ENCODE measurements at places on chromosomes 4 and X. TPM values are rescaled to one million over a fixed set of nuclear protein-coding genes. Genes with fewer than 3 reads are reported as not detected.

Gene METTL14
- total RNA-seq: 50.0 TPM

Gene PSAPL1
- total RNA-seq: not detected

Gene ASB9
- not detected for total RNA-seq

Gene FMR1
- total RNA-seq: 30.4 TPM

Gene CFAP47
- total RNA-seq: not detected

- no peak for DNase-seq
Measured at GRCh38 chr4:111281219-111281618, 658.3 kb upstream of the PITX2 start.

DNA sequence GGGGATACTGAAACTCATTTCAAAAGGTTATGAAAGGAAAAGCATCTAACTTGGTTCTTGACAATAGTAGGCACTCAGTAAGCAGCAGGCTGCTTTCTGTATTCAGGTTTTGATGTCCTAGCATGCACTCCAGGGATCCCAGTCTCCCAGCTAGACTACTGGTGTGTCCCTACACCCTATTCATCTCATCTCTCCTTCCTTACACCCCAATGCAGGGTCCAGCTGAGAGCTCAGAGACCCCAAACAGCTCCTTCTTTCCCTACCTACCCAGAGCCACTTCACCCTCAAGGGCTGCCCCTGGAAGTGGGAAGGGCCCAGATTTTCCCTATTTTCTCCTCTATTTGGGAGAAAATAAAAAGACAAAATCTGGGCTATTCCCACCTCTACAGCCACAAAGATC is 1.6 kb upstream of the EFNB1 start:
- no peak for DNase-seq

DNA sequence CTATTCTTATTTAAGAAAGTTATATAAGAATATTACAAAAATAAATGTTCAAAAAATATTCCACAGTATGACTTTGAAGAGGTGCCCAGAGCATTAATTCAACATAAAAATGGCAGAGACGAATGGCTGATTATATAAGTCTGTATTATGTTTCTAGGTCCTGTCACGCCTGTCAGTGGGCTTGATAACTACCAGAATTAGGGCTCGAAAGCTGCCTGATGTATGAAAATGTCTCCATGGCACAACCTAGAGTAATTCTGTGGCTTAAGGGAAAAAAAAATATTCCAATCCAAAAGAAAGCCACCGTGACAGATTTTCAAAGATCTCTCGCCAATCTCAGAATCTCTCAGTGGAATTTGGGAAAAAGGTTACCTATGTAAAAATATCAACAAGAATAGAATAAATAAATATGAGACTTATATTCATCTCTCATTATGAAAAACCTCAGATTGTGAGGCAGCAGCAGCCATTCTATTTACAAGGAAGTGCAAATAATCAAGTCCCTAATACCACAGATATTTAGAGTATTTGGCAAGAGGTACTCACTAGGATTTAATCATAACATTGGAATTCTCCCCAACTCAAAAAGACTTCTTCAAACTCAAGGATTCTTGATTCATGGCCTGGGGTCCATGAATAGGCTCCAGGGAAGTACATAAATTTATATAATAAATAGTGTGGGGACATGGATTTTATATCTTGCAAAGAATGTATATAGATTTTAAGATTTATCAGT is 489.1 kb upstream of the INTU start:
- no peak for DNase-seq

GRCh38 chr4:78293348-78293747 is 236.2 kb downstream of the FRAS1 start:
- no peak for DNase-seq

- DNase-seq: no peak
Measured at GRCh38 chrX:129784371-129784770, 4.6 kb downstream of the SASH3 start.

DNA sequence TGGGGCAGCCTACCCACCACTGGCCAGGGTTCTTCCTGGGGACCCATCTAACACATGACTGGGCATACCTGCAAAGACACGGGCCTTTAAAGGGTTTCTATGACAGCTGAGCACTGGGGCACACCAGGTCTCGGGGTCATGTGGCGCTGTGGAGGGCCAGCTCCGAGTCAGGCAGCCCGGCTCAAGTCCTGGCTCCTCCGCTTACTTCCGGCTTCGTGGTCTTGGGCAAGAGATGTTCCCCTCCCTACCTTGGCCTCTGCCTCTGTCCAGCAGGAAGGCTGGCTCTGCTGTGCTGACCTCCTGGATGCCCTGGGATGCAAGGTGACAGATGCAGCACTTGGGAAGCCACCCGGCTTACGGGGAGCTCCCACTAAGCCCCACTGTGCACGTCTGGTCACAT is 37.6 kb downstream of the HTRA3 start:
- no peak for DNase-seq

- no peak for DNase-seq
Measured at GRCh38 chr4:97498875-97499274, 644.4 kb downstream of the STPG2 start.

- no peak for DNase-seq
Measured at GRCh38 chr4:107854356-107855022, 29.8 kb downstream of the SGMS2 start.

DNA sequence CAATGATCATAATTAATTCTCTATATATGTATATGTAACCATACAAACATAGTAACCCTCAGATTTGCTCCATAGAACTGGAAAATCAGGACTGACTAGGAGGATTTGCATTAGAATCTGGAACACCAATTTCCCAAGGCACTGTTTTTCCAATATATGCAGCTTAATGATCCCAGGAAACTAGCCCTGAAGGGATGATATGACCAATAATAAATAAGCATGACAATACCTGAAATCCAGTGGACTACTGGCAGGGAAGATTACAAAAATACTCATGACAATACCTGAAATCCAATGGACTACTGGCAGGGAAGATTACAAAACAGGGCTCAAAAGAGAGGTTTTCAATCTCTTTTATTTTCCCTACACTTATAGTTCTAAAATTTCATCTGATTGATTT is 98.4 kb downstream of the PCDH7 start:
- no peak for DNase-seq

GRCh38 chr4:158825433-158826036 is 56.7 kb downstream of the FNIP2 start:
- no peak for DNase-seq

- DNase-seq: no peak
Measured at GRCh38 chrX:36581030-36581429, 427.1 kb upstream of the FAM47C start.

DNA sequence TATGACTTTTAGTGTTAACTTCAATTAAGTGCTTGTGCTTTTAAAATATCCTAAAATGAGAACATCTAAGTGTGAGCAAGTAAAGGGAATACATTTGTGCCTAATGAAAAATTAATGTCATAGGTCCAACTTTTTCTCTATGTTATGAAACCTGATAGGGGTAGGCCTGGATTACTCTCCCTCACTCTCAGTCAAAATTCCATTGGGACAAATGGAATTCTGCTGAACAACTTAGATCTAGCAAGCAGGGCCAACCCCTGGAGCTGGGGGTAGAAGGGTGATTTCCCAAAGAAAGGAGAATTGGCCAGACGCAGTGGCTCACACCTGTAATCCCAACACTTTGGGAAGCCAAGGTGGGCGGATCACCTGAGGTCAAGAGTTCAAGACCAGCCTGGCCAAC is 67.4 kb downstream of the EDNRA start:
- no peak for DNase-seq

- no peak for DNase-seq
Measured at GRCh38 chrX:39599339-39599738, 498.4 kb downstream of the BCOR start.

DNA sequence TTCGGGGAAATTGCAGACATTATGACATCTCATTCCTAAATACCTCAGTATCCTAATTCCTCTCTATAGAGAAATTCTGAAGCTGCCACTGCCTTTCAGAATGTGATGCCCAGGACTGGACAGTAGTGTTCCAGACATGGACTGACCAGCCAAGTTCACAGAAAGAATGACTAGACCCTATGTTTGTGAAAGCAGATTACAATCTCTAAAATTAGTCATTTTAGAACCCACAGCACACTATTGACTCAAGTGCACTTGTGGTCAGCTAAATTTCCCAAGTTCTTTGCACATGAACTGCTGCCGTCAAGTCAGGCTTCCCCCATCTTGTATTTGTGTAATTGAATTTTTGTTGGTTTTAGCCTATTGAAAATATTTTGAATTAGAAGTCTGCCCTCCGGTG is 81.0 kb upstream of the ESX1 start:
- no peak for DNase-seq

Data from activated T-cell treated with anti-CD3 and anti-CD28 coated beads, Interleukin-2, amount 50 U/mL, for 72 hours (primary cell).